ENCODE measurements at places on chromosomes 6 and 20.

DNA sequence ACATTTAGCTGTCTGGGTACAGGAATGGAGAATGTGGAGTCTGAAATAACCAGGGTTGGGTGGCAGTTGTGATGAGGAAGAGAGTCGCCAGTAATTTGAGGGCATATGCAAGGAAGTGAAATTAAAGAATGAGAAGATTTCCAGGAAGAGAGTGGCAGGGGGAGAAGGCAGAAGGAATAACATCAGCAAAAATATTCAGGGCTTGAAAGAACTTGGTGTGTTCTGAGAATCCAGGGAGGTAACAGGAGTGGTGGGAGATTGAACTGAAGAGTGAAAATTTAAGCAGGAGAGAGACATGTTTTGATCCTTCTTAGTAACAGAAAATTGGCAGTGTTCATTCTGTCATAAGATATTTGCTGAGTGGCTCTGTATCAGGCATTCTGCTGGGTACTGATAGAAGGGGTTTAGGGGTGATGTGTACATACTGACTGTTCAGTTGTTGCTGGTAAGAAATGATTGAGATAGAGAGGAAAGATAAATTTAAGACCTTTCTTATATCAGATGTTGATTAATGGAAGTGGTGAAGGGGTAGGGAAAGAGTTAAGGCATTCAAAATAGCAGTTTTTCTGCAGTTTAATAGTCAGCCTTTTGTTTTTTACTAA lies 54.7 kb downstream of the PHF20 start:
- DNase-seq = no peak

DNA sequence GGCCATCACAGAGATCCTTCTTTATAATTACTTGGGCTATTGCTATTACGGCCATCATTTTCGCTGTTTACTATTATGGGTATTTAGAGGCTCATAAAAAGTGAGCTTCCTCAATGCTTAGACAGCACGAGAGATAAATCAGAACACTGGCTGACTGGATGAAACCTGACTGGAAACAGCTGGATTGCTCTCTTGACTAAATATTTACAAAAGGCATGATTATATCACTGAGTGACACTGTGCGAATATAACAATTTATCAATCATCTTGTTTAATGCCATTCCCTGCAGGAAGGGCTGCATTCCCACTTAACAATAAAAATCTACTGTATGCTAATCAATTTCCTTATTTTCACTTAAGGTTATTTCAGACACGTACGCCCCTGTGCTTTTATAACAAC lies 260.1 kb upstream of the ARID1B start:
- no peak for DNase-seq

GRCh38 chr6:135146162-135146934 lies 34.8 kb upstream of the MYB start:
- no peak for DNase-seq

DNA sequence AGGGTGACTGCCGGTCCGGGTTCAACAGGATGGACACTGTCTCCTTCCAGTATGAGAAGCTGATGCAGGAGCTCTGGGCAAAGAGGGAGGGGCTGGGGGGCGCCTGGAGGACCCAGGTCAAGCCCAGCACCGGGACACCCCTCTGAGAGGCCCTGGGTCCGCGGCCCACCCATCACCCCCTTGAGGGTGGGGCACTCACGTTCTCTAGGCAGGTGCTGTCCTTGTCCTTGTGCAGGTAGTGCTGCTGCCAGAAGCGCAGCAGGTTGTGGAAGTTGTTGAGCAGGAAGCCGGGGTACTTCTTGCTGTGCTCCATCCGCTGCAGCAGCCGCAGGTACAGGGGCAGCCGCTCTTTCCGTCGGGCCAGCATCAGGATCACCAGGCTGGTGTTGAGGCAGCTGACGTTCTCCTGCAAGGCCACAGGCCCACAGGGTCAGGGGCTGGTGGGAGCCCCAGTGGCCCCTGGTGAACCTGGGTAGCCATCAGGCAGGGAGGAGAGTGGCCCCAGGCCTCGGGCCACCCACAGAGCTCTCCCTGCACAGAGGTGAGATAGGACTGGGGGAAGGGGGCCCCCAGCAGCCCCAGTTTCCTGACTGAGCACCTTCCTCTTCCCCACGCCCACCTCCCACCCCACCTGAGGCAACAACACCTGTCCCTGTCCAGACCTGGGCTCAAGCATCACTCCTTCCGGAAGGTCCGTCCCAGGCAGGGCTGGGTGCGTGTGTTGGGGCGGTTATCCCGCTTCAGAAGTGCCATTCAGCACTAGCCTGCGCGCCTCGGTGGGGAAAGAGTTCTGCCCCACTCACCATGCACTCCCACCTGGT lies 47.8 kb downstream of the MYH7B start:
- DNase-seq = no peak

DNA sequence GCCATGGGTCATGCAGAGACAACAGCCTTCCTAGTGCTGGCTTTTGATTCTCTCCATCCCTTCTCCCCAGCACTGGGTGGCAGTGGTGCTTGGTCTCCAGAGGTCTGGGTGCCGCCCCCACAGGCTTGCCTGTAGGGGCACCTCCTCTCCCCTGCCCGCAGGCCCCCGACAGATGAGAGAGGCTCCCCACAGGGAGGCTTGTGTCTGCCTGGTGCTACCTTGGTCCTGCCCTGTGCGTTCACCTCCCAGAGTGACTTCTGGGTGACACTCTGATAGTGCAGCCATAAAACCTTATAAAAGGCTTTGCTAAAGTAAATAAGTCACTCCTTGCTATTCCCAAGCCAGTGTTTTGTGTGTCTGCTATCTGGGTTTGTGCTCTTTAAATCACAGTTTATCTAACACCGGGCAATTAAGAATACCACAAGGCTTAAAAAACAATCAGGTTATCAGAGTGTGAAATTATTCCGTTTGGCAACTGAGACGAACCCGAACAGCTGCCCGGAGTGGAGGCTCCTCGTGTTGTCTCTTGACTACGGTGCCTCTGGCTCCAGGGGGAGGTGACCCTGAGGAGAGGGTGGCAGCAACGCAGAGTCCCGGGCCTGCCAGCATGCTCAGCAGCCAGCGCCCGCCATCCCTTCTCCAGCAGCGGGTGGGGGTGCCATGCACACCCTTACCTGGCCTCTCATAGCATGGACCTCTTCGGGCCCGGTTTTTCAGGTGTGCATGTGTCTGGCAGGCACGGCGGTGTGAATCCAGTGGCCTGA lies 5.4 kb upstream of the C20orf204 start:
- no peak for DNase-seq

GRCh38 chr6:84872996-84873723 lies 108.8 kb upstream of the TBX18 start:
- no peak for DNase-seq

Measured in NCI-H1436 treated with DMSO at 0.1 percent for 48 hours (cell line).